ENCODE measurements at places on chromosomes 7 and 10.

DNA sequence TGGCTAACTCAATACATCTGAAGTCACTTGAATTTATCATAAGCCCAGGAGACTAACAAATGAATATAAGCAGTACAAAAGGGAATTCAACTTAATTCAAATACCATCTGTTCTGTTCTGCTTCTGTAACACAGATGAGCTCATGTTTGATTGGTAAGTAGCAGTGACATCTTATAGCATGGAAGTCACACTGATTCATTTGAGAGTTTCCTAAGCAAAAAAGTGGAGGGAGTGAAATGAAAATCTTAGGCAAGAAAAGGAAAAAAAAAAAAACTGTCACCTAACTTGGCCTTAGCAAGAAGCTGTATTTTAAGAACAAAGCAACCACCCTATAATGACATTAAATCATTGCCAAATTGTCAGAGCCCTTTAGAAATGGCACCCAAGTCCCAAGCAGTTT lies 49.5 kb downstream of the SMURF1 start:
- DNase-seq, result no peak

- no peak for DNase-seq
Measured at GRCh38 chr10:72356987-72357386, 2.3 kb upstream of the DNAJB12 start.

- DNase-seq, result peak; percentile 71
Measured at GRCh38 chr7:84123965-84124547, 70.5 kb downstream of the SEMA3A start.

GRCh38 chr10:101453791-101454718 lies 100.1 kb downstream of the BTRC start:
- DNase-seq, result no peak

GRCh38 chr7:4188651-4189050 lies 493.4 kb upstream of the FOXK1 start:
- no peak for DNase-seq

DNA sequence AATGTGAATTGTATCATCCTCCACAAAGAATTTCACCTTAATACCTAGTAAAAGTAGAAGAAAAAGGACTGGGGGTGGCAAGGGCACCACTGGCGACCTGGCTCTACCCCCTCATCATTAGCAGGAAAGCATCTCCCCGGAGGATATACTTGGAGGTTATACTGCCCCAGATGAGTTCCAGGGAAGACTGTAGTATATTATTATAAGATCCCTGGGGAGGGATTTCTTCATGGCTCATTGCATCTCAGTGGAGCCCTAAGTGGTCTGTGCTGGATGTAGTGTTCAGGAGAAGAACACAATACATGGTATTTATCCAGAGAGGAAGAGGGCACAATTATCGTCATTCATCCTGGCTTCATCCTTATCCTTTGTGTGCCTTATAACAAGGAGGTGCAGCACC lies 14.2 kb upstream of the DYNC1I1 start:
- DNase-seq, result no peak

GRCh38 chr7:66781408-66782090 lies 41.0 kb downstream of the RABGEF1 start:
- DNase-seq, result no peak

DNA sequence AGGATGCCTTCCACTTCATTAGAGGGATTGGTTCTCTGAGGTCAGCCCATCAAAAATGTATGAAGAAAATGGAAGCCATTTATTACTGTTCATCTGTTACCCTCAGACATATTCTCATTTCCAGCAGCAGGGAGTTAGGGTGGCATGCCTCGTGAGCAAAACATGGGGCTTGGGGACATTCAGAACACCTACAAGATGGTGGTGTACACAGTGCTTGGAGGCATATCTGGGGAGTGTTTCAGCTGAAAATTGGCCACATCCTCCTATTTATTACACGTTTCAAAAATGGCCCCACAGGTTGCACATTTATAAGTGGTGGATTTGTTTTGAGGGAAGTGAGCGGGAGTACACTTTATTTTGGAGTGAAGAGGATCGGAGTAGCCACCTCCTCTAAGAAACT lies 93.4 kb downstream of the SPAG6 start:
- DNase-seq, result no peak

GRCh38 chr7:105862276-105862675 lies 14.1 kb downstream of the ATXN7L1 start:
- no peak for DNase-seq

GRCh38 chr7:33072471-33072870 lies 9.9 kb upstream of the NT5C3A start:
- DNase-seq, result no peak

GRCh38 chr7:157043745-157044144 lies 33.3 kb upstream of the MNX1 start:
- DNase-seq, result no peak

DNA sequence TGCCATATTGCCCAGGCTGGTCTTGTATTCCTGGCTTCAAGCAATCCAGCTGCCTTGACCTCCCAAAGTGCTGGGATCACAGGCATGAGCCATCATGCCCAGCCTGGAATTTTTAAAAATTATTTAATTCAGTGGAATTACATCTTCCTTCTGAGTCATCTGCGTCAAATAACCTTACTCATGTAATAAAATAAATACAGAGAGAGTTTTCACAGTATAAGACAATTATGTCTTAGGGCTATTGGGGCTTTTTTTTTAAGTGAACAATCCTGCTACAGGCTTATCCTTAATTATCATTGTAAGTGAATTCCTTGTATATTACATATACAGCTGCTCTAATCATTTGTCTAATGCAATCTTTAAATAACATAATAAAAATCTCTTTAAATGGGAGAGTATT lies 108.3 kb downstream of the MAPK8 start:
- no peak for DNase-seq

GRCh38 chr7:22730921-22731654 lies 4.1 kb downstream of the IL6 start:
- no peak for DNase-seq

DNA sequence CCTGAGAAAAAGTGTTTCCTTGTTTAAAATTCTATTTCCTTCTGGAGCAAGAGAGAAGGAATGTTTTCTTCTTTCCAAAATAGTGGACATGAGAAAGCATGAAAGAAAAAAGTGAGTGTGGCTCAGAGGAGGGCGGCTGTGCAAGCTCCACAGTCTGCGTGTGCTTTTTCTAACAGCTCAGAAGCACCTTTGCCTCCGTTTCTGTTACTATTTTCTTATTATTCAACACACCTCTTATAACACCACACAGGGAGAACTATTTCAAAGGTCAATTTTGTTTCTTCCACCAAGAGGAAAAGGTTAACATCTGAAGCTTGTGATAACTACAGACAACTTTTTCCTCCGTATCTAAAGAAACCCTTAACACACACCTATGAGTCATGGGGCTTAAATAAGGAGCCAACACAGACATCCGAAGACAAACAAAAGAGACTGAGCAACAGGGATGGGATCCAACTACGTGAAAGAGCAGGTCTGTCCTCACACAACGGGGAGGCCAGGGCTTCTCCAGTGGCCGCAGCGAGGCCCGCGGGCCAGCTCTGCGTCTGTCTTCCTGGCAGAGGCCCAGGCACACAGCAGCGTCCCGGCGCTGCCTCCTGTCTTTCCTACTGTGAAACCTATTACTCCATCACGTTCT lies 36.2 kb upstream of the NCAPG2 start:
- peak; percentile 93 for DNase-seq

DNA sequence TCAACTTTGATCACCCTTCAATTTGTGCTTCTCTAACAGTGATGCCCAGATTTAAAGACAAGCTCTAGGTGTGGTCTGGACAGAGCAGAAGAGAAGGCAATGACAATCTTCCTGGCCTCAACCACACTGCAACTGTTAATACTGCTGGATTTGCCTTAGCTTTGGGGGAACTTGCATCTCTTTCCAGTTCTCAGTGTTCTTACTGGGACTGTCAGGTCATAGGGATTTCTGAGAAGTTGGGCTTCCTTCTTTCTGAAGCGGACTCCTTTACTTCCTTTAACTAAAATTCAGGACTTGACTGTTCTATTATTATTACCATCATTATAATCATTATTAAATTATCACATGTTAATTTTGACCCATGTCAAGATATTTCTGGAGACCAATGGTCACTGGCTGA lies 80.8 kb downstream of the OSBPL3 start:
- DNase-seq, result no peak

DNA sequence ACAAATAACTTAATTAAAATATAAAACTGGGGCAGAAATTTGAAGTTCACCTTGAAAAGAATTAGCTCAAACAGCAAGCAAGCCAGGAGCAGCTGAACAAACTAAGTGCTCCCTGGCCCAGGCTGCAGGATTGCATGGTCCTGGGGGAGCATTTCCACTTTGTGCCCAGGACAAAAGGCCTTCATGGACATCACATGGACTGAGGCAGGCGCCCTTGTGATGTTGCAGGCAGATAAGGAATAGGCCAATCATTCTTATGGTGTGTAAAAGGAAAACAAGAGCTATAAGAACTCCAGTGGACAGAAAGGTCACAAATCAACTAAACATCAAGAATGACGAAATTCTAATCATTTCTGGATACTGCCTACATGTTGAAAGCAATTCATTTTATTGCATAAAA lies 17.5 kb upstream of the TECTB start:
- no peak for DNase-seq

DNA sequence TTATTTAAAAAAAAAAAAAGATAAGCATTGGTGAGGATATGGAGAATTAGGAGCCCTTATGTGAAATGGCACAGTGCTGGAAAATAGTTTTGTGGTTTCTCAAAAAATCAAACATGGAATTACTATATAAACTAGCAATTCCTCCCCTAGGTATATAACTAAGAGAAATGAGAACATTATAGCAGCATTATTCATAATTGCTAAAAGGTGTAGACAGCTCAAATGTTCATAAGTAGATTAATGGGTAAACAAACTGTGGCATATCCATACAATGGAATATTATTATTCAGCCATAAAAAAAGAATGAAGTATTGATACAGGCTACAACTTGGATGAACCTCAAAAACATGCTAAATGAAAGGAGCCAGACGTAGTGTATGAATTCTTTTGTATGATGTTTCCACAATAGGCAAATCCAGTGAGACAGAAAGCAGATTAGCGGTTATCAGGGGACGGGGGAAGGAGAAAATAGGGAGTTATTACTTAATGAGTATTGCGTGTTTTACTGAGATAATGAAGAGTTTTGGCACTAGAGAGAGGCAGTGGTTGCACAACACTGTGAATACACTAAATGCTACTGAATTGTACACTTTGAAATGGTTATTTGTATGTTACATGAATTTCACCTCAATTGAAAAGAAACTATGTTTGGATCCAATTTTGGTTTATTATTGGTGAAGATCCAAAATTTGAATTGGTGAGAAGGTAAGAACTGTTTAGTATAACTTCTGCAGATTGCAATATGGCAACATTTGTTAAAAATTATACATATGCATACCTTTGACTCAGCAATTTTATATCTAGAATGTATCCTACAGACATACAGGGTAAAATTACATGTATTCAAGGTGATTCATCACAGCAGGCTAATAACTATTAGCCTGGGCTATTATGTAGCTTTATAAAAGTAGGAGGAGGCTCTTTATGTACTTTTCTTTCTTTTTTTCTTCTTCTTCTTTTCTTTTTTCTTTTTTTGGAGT lies 69.7 kb downstream of the VCL start:
- no peak for DNase-seq

- DNase-seq, result peak; percentile 87
Measured at GRCh38 chr7:94632338-94633013, 23.5 kb downstream of the SGCE start.
